ENCODE measurements at places on chromosomes 7 and 10.

DNA sequence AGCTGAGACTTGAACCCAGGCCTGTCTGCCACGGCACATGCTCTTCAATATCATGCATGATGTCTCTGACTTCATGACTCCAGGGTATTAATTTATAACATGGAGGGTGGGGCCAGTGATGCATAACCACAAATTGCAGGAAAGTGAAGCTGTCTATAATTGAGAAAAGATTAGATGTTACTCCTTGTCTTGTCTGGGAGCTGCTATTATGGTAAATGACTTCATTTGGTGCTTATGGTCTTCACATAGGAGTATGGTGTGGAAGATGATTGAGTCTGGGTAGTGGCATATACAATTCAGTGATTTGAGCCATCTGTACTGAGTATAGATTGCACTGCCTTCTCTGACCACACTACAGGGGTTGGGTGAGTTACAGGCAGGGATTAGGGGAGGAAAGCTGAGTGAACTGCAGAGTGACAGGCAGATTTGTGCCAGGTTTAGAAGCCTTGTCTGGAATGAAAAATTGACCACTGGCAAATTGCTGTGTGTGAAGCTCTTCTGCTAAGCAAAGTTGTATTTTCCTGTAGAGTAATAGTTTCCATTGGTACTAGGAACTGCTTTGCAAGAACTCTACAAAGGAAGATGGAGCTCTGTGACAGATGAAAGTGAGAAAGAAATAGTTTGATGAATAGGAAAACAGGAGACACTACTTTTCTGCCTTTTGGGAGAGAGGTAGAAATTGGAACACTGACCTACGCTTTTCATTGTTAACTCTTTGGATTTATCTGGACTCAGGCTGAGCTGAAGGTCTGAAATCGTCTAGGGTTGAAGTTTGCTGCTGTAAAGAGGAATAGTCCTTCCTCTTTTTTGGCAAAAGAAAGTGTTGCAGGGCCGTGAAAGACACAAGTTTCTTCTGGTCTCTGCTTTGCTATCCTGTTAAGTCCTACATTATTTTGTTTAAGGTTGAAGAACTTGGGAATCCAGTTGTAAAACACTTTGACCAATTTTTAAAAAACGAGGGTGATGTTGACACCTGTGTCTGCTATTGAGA lies 2.7 kb downstream of the SND1 start:
- no peak for DNase-seq

- peak; percentile 79 for DNase-seq
Measured at GRCh38 chr7:101598422-101598985, 30.6 kb downstream of the MYL10 start.

DNA sequence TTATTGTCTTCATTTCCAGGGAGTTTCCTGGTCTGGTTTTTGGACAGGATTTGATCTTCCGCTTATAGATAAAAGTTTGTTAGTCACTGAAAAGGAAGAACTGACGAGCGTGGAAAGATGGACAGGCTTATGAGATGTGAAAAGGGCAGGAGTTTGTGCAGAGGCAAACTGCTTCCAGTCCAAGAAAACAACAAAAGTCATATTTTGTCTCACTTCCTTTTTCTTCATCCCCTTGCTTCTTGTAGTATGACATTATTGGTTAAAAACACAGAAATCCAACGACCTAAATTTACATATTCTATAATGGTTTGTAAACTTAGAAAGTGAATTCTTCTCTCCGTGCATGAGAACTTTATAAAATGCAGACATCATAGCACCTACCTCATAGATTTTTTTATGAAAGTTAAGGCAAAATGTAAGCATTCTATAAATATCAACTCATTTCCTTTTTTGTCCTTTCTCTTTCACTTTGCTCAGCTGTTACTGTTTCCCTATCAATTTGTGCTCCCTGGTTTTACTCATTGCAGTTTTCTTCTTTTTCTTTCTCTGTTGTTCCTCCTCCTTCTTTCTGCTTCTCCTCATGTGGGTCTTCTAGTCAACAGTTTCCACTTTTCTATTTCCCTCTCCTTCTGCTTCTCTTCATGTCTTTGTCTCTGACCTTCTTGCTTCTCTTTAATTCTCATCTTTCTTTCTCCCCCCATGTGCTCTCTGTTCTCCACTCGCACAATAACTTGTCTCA lies 370.2 kb downstream of the ARL4A start:
- DNase-seq, result no peak

GRCh38 chr10:64033711-64034110 lies 512.5 kb downstream of the REEP3 start:
- no peak for DNase-seq

GRCh38 chr10:8325024-8325980 lies 270.8 kb downstream of the GATA3 start:
- DNase-seq, result no peak

GRCh38 chr7:142443216-142444010 lies 185.6 kb upstream of the PRSS58 start:
- peak; percentile 55 for DNase-seq

DNA sequence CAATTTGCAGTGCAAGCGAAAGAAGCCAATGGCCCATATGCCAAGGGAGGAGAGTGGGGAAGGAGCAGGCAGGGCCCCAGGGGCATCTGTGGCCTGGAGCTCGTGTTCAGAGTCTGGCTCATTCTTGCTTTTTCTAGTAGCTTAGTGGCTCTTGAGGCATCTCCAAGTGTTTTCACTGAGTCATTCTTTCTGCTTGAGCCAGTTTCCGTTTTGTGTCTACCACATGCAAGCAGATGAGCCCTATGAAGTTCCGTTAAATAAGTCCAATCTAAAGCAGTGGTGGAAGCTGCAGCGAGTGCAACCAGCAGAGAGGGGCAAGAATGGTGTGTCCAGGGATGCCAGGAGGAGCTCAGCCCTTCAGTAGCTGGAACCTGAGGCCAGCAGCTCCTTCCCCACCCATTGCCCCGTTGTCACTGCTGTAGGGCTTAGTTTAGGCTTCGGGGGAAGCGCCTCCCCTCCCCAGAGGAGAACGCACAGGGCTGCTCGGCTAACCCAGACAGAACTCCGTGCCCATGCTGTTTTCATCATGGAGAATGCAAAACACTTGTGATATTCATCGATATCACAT lies 57.4 kb upstream of the EBF3 start:
- peak; percentile 18 for DNase-seq

- DNase-seq, result peak; percentile 83
Measured at GRCh38 chr7:130987092-130987491, 253.1 kb upstream of the KLF14 start.

- DNase-seq, result peak; percentile 94
Measured at GRCh38 chr7:32427769-32428291, 62.4 kb downstream of the LSM5 start.

DNA sequence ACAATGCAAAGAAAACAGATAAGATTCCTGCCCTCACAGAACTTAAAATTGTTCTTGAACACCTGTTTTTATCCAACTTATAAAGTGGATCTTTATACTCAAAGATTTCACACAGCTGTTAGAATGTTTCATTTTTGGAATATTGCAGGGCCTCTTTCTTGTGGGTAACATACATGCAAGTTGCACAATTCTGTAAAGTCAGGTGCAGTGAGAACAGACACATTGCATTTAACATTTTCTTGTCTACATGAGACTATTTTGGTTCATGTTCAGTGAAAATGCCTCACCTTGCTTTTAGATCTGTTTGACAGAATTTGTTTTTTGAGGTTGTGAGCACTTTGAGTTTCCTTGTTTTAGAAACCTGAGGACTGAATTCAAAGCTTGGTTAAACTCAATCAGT lies 707.8 kb downstream of the SUGCT start:
- no peak for DNase-seq

DNA sequence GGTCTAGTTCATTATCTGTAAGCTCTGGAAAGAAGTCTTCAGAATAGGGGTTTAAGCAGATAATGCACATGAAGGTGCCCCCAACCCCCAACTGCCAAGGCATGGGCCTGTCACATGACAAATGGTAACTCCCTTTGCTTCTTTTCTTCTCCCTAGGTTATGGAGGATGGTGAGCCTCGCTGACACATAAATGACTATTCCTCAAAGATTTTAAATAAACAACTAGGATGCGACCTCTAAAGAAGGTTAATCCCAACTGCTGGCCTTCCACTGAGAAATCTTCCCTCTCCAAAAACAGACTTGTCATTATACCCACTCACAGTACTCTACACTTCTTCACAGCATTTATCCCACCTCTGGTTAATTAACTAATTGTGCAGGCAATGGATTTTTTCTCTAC lies 75.7 kb upstream of the FAM133B start:
- DNase-seq, result no peak

DNA sequence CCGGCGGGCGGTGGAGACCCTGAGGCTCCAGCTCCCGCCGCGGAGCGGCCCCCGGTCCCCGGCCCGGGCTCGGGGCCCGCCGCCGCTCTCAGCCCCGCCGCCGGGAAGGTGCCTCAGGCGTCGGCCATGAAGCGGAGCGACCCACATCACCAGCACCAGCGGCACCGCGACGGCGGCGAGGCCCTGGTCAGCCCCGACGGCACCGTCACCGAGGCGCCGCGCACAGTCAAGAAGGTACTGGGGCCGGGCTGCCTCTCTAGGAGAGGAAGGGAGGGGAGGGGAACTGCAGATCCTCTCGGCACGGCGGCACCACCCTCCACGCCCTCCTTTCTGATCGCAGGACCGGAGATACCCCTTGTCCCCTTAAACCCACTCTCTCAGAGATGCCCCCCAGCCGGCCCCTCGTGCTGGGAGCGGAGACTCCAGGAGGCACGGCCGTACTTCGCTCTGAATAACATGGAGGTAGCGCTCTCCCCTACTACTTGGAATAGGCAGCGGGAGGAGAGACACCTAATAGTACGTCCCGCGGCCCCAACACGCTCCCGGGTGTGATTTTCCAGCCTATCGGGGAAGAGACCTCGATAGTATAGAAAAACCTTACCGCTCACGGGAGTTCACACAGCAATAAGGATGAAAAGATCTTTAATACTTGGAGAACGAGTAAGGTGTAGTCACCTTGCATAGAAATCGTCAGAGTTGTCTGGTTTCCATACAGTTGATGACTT lies 538 bp downstream of the AHCYL2 start:
- peak; percentile 78 for DNase-seq

DNA sequence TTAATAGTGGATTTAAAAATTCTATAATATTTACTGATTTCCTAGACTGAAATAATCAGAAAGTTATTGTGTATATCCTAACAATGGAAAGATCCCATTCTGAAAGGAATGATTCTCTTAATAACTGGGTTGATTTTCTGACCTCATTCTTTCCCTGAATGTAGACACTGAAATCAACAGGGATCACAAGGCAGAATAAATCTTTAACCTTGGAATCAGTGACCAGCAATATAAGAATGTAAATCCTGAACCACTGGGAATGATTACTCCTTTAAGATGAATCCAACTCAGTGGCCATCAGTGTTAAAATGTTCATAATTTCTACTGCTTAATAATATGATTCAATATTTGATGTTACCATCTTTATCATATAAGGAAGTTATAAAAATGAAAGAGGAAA lies 47.6 kb downstream of the ANKRD26 start:
- no peak for DNase-seq

DNA sequence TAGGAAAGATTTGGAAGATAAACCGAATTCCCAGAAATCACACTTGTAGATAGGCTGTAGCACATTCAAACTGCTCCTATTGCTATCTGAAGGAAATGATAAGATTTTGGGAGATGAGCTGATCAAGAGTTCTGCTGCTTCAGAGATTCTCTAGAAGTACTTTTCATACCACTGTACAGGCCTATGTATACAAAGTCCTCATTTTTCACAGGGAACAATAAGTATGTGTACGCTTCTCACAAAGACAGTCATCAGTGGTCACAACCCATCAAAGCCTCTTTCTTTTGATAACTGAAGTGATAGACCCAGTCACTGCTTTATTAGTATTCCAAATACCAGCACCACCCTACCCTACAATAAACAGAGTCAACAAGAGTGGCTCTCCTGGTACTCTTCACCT lies 15.6 kb upstream of the SEPTIN7 start:
- DNase-seq, result no peak

DNA sequence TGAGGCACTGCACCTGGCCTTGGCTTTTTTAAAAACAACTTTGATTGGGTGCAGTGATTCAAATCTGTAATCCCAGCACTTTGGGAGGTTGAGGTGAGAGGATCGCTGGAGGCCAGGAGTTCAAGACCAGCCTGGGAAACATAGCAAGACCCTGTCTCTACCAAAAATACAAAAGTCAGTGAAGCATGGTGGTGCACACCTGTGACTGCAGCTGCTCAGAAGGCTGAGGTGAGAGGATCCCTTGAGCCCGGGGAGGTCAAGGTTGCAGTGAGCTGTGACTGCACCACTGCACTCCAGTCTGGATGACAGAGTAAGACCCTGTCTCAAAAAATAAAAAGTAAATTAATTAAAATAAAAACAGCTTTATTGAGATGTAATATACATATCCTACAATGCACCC lies 84.9 kb downstream of the NPTX2 start:
- DNase-seq, result no peak

GRCh38 chr7:29990931-29991330 lies 1.3 kb upstream of the SCRN1 start:
- DNase-seq, result no peak

- no peak for DNase-seq
Measured at GRCh38 chr7:137390076-137390475, 46.5 kb upstream of the PTN start.

GRCh38 chr7:70681469-70682350 lies 450.2 kb upstream of the GALNT17 start:
- DNase-seq, result no peak

DNA sequence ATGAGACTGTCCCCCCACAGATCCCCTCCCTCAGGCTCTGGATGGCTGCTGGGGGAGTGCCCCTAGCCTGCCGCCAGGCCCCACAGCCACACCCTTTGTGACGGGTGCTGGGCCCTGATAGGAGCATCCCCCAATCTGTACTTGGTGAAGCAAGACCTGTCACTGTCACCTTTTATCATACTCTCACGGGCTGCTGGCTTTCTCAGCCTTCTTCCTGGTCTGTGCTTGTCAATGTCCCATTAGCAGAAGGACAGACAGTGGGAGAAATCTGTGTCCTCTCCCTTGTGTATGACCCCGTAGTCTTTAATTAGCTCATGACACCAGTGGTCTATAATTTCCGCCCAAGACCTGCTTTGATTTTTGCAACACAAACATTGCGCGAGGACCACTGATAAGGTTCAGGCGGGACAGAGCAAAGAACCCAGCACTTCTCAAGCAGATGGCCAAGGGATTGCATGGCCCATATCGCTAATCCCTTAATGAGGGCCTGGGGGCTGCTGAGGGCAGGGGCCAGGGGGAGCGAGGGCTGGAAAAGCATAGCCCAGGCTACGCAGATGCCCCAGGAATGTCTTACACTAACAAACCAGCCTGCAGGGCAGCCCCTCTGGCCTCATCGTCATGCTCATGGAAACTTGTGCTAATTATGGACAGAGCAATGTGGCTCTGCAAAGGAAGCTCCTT lies 127.8 kb downstream of the PTPN20 start:
- peak; percentile 84 for DNase-seq

DNA sequence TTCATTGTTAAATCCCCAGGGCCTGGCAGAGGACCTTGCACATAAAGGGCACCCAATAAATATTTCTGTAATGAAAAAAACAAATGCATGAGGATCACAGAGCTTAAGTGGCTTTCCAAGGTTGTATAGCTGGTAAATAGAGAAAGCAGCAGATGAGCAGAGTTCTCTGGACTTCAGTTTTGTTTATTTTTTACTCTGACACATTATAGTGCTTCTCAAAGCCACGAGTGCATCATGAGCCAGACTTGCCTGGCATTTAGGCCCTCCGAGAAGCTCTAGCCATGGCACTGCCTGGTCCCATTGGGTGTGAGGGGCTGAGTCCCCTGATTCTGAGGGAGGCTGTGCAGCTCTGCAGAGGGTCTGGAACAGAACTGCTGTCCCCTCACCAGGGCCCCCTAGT lies 87.2 kb upstream of the ZNF32 start:
- no peak for DNase-seq
